ENCODE measurements at places on chromosomes 7 and 10. TPM values are rescaled to one million over a fixed set of nuclear protein-coding genes. Genes with fewer than 3 reads are reported as not detected.

Gene DNAJC30
- total RNA-seq, result 11.8 TPM

Gene VENTX
- not detected for total RNA-seq

Gene WNT8B
- not detected for total RNA-seq

Gene GPR26
- not detected for total RNA-seq

GRCh38 chr10:32445036-32445435 is 904 bp upstream of the CCDC7 start:
- DNase-seq, result peak; percentile 11

GRCh38 chr7:93359520-93360198 is 127.5 kb downstream of the VPS50 start:
- DNase-seq, result no peak

DNA sequence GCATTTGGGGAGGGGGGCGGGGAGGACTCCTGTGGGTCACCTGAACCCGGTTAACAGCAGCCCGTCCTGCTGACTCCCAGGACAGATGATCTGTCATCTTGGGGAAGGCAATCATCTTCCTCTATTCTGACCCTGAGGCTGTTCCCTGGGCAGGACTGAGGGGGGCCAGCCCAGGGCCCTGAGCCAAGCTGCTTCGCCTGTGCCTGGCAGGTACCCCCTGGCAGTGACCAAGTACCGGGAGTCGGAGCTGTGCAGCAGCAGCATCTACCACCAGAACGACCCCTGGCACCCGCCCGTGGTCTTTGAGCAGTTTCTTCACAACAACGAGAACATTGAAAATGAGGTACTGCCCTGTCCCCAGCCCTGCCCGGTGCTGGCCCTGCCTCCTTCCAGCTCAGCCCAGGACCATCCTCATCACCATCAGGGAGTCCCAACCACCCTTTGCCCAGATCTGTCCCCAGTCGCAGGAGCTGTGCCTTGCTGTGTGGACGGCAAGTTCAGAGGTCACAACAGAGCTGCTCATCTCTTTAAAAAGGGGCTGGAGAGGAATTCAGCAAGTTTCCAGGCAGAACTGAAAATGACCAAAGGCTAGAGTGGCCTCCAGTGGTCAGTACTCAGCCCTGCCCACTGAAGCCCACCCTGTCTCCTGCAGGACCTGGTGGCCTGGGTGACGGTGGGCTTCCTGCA is 8.1 kb downstream of the AOC1 start:
- DNase-seq, result no peak

DNA sequence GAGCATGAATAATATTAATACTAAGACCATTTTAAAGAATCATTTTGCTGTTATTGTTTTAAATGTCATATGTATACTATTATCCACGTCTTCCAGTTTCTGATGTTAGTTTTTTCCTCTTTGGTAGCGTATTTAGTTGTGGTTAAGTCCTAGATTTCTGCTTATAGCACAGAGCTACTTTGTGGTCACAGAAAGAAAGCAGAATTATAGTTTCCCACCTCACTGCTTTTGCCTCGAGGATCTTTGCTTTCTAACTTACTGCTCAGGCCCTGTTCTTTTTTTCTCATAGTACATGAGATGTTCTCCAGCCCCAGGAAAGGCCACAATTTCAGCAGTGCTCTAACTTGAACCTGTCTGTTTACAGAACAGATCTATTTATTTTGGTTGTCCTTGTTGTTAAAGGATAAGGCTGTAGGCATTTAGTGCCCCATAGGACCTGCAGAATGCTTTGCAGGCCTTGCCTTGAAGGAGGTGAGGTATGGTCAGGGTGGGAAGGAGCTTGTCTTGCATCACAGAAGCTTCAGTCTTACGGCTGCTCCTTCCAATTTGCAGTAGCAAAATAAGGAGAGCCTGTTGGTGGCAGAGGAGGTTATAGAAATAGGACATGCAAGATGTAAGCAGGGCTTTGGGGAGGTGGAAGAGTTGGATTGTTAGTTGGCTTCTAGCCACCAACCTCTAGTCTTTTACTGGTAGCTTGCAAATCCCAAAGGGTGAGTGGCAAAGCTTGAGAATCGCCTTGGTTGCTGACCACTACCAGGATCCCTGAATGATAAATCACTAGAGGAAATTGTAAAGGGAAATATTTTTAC is 129.1 kb downstream of the LRRC4 start:
- DNase-seq, result no peak

DNA sequence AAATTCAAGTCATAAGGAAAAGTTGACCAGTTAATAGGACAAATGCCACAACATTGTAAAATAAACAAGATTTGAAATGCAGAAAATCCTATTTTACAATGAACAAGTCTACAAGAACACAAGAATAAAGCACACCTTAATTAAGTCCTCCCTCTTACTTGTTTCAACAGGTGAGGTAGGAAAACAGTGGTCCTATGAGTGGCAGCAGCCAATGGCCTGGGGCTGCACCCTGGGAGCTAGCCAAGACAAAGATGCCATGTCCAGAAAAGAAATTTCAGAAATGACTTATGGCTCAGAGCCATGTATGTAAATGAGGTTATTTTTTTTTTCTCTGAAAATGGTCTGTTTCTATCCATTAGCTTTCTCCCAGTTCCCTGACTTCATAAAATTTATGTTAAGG is 14.3 kb downstream of the KLLN start:
- no peak for DNase-seq

DNA sequence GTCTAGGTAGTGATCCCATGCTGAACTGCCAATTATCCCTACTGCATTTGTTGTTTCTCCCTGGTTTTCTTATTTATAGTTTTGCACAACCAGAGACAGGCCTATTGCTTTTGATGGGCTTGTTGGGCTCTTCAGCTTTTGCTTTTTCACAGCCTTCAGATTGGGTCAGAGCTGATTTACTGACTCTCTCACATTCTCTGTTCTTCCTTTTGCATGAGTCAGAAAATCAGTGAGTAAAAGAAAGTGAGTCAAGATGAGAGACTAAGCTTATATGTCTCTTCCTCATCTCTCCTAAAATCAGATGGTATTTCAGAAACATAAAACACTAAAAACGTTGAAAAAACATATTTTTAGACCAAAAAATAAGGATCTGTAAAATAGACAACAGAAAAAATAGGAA is 1135.4 kb downstream of the XPNPEP1 start:
- no peak for DNase-seq

- DNase-seq, result no peak
Measured at GRCh38 chr7:108434010-108434409, 22.2 kb downstream of the NRCAM start.

Data from OCI-LY7 (cell line).